T-helper 17 cell (primary cell): ENCODE measurements at places on chromosomes 5 and 9.

- DNase-seq, result no peak
Measured at GRCh38 chr5:73727470-73727869, 101.5 kb downstream of the ARHGEF28 start.

DNA sequence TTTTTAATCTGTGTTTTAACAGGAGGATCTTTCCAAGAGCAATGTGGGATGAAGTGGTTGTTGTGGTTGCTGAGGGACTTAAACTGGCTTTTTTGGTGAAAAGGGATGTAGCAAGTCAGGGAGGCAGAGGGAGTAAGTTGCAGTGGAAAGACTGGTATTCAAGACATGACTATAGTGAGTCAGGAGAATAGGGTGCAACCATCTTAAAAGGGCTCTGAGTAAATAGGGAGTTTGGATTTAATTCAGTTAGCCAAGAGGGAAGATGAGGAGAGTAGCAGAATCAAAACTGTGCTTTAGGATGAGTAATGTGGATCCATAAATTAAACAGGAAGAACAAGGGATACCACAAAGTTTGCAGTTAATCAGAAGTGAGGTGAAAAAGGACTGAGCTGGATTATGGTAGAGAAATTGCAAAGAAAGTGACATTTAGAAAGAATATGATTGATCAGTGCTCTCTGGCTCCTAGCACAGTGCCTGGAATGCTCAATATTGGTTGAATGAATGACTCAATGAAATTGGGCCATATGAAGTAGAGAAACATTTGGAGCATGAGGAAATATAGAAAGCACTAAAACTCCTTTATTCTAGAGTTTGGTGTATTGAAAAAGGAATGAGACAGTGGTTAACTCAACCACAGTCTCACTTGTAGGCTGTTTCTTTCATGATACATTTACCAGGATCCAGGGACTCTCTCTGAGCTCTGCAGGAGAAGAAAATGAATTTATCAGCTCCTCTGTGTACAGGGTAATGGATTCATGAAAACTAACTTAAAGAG, 5.1 kb downstream of the POLR3G start:
- no peak for DNase-seq

- DNase-seq, result no peak
Measured at GRCh38 chr9:12875191-12875590, 100.4 kb downstream of the LURAP1L start.

GRCh38 chr5:159091065-159091464, 8.7 kb downstream of the EBF1 start:
- DNase-seq, result no peak

DNA sequence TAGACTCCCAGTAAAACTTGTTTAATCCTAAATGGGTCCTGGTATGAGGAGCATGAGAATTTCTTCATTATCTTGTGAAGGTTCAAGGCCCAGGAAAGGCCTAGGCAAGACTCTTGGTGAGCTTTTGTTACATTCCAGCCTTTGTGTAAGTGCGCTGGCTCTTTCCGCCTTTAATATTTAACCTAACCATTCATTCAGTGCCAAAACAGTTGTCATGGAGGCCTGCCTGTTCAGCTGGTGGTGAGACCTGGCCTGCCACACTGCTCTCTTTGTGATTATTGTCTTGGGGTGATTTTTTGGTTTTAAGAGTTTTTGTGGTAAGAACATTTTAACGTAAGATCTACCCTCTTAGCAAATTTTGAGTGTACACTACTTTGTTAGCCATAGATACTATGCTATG, 127.5 kb upstream of the WWC1 start:
- no peak for DNase-seq

DNA sequence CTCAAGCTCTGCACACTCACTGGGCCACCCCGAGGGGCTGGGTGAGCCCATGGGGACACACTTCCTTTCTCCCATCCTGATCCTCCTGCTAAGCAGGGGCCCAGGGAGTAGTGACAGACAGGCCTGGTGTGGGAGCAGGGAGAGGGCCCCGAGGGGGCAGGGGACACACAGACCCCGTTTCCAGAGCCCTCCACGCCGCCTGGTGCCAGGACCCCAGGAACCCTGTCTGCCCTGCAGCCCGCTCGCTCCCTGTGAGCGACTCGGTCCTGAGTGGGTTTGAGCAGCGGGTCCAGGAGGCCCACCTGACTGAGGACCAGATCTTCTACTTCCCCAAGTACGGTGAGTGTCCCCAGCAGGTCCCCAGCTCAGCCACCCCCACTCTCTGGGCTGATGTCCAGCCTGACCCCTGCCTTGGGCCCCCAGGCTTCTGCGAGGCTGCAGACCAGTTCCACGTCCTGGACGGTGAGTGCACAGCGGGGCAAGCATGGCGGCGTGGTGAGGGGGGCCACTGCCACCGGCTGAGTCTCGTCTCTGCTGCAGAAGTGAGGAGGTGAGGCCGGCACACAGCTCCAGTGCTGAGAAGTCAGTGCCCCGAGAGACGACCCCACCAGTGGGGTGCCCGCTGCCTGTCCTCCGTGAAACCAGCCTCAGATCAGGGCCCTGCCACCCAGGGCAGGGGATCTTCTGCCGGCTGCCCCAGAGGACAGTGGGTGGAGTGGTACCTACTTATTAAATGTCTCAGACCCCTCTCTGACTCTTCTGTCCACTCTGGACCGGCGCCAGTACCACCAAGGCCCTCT, 1.4 kb downstream of the C8G start:
- peak; percentile 9 for DNase-seq

DNA sequence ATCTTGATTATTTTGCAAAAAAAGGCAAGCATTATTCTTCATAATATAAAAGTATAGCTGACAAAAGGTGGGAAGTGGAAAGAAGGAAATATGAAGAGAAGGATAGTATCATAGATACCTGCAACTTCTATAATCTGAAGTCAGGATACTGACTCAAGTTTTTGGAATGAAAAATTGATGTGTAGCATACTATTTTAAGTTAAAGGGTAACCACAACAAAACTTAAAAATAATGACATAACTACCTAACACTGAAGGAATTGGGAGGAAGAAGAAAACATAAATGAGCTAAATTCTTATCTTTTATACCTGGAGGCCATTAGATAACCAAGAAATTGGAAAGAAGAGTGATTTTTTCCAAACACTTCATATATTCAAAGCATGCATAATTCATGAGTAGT, 51.8 kb upstream of the TLE1 start:
- DNase-seq, result no peak

- DNase-seq, result no peak
Measured at GRCh38 chr5:120527251-120527650, 63.2 kb downstream of the PRR16 start.

- no peak for DNase-seq
Measured at GRCh38 chr9:90578126-90578815, 64.4 kb downstream of the DIRAS2 start.

DNA sequence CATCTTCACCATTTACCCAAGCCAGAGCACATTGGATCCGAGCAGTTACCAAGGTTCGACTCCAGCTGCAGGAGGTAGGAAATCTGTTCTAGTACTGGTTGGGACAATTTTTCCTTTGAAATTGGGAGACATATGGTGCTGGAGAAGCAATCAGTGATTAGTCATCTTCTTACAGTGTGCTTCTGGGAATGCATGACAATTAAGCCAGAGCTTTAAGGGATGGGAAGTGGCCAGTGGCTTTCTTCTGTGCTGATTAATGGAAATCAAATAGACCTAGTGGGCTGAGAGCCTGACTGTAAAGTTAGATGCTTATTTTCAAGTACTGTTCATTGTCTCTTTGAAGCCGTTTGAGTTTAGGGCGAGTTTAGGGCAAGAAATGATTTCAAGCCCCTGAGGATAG, 152.1 kb downstream of the UNC13B start:
- no peak for DNase-seq

GRCh38 chr9:10260501-10260900, 352.3 kb downstream of the PTPRD start:
- no peak for DNase-seq

GRCh38 chr9:75282047-75282446, 193.7 kb downstream of the OSTF1 start:
- DNase-seq, result no peak

DNA sequence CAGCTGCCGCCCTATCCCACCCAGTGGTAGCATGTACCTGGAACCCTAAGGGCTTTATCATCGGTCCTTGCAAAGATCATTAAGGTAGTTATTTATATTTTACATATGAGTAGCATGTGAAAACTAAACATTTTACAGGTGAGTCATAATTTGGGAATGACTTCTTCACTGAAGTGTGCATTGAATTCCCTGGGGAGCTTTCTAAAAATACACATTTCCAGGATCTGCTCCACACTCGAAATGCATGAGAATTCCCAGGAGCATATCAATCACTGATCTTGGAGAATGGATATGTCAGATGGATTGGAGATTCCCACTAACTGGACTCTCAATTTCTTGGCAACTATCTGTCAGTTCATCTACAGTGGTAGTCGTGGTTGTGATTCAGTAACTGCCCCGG, 717.5 kb downstream of the IRX1 start:
- no peak for DNase-seq

GRCh38 chr9:88196142-88196790, 58.0 kb upstream of the SPATA31C2 start:
- DNase-seq, result no peak

GRCh38 chr5:169971780-169972179, 8.5 kb downstream of the INSYN2B start:
- DNase-seq, result no peak
